NCI-H2081 treated with DMSO at 0.1 percent for 48 hours (cell line): ENCODE measurements at places on chromosomes 3 and 15.

- DNase-seq, result no peak
Measured at GRCh38 chr3:129345971-129346370, 67.3 kb downstream of the HMCES start.

GRCh38 chr3:73549051-73549600, 75.6 kb downstream of the PDZRN3 start:
- DNase-seq, result no peak

DNA sequence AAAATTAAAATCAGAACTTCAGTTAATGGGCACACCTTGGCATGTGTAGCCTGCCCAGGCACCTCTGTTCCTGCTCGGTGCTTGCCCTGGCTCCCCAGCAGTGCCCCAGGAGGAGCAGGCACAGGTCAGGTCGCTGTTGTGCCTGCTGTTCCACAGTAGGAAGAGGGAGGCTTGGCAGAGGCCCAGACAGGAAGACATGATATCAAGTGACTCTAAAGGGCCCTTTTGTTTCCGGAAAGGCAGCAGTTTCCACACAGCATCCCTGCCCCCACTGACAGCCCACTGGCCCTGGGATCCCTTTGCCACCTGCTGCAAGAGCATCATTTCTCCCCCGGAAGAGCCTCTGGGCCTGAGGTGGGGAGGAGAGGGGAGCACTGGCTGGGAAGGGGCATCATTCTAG, 40.5 kb upstream of the HES1 start:
- peak; percentile 25 for DNase-seq

- DNase-seq, result no peak
Measured at GRCh38 chr3:187941135-187941847, 196.0 kb upstream of the BCL6 start.

DNA sequence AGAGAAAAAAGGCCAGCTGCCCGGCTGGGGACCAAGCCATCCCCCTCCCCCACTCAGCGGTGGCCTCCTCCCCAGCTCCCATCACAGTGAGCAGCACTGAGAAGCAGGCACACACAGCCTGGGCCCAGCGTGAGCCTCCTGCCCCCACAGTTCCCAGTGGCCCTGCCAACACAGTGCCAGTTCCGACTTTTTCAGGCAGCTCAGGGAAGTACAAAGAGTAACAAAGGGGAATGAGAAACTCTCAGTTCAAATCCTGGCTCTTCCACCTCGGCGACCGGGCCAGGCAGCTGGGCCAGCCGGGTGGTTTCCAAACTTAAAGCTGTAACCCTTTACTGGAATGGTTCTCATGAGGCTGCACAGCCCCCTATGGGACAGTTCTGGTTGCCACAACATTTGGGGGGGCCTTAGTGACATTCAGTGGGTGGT, 18.5 kb downstream of the TNK2 start:
- no peak for DNase-seq

- no peak for DNase-seq
Measured at GRCh38 chr15:60530168-60530567, 51.2 kb upstream of the ICE2 start.

DNA sequence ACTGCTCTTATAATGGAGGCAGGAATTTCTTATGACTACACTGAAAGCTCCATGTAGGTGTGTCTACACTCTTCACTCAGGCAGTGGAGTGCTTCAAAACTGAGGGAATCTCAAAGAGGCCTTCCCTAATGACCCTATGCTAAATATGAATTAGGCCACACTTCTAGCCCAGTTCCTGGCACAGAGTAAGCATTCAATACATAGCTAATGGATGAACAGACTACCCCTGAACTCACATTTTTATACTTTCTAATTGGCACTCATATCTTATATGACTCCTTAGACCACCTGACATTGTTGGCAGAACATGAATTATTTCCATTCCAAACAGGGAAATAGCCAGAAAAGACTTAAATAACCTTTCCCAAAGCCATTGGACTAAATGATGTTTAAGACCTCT, 3.4 kb downstream of the RARRES1 start:
- DNase-seq, result no peak

GRCh38 chr15:48089702-48090101, 31.1 kb upstream of the SLC24A5 start:
- DNase-seq, result no peak

- DNase-seq, result no peak
Measured at GRCh38 chr3:71423151-71423906, 160.2 kb downstream of the FOXP1 start.

GRCh38 chr3:143855183-143855582, 6.9 kb upstream of the SLC9A9 start:
- DNase-seq, result no peak

GRCh38 chr3:61589856-61590255, 28.5 kb downstream of the PTPRG start:
- DNase-seq, result no peak

- DNase-seq, result peak; percentile 45
Measured at GRCh38 chr3:151156618-151157216, 46.3 kb downstream of the GPR171 start.

DNA sequence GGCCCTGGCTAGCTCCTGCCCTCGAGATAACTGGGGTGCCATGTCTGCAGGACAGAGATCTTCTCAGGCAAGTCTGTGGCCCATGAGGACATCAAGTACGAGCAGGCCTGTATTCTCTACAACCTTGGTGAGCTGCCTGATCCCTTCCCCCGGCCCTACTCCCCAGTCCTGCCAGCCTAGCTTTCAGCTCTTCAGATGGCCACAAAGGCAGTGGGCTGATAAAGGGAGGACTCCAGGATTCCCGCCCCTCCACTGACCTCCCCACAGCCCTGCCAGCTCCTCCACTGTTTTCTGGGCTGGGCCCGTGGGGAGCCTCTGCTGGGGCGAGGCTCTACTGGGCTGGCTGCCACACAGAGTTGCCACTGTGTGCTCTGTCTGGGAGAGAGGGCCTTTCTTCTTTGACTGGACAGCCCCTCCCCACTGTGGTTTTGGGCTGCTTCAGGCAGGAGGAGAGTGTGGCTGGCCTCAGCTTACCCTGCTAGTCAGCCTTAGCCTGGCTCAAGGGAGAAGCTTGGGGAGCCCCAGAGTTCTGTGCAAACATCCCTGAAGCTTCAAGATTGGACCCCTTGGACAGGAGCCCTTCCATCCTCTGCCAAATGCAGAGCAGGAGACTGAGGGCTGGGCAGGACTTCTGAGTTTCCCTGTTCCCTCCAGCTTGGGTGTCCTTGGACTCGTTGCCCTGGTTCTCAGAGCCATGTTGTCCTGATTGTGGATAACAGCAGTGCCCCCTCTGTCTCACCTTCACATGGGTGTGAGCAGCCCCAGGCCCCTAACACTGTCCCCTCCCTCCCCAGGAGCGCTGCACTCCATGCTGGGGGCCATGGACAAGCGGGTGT, 24.4 kb downstream of the PTPN23 start:
- no peak for DNase-seq

DNA sequence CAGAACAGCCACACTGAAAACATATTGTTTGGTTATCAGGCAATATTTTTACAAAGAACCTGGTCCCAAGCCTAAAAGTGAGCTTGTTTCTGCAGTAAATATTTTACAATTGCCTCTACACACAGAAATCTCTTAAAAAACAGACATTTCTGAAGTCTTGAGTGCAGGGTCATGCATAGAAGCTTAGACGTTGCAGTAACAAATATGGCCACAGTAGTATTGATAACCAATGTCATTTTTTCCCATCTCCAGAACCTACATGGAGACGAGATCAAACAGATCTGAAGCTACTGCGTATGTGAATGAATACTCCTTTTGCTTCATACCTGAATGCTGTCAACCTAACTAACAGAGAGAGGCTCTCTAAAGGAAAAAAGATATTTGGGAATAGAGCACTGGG, 19.6 kb upstream of the ARL8B start:
- DNase-seq, result no peak

GRCh38 chr3:148233403-148233802, 464.3 kb upstream of the AGTR1 start:
- DNase-seq, result no peak

DNA sequence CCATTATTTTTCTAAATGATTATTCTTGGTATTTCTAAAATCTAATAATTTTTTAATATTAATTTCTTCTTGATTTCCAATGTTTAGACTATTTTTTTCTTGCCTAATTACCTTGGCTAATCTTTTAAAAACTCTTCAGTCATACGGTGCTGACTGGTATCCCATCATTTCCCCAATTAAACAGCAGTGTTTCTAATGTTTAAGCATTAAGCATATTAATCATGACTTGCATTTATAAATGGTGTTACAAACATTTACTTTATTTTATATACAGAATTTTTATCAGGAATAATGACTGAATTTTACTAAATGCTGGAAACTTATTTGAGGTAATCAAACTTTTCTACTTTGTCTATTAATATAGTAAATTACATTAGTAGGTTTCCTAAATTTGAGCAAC, 199.3 kb downstream of the ADAMTSL3 start:
- DNase-seq, result no peak

- DNase-seq, result no peak
Measured at GRCh38 chr3:163548015-163548414, 1530.3 kb downstream of the SI start.

DNA sequence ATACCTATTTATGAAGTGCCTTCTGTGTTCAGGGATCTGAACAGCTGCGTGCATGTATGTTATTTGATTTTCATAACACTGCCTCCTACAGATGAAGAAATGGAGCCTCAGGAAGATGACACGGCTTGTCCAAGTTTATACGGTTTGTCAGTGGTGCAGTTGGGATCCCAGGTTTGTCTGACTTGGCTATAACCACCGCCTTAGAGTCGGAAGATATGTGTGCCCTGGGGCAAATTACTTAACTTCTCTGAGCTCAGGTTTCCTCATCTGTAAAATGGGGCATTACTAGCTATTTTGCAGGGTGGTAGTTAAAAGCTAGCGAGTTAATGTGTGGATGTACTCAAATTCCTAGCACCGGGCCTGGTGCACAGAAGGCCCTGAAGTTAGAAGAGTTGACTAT, 54.1 kb upstream of the ANP32A start:
- DNase-seq, result no peak

DNA sequence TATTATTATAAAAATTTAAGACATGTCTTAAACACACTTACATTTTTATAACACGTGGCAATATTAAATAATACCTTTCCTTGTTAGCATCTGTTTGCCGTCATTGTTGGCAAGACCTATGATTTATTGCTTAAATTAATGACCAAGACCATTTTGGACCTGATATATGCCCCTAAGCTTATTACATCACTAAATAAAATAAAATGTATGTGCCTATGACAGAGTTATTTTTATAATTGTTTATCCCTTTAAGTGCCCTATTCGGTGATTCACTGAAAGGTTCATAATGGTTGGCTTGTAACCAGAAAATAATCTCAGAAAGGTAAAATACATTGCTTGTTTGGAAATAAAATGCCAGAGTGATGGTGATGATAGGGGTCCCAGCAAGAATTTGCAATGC, 17.5 kb downstream of the CDIN1 start:
- DNase-seq, result peak; percentile 51

DNA sequence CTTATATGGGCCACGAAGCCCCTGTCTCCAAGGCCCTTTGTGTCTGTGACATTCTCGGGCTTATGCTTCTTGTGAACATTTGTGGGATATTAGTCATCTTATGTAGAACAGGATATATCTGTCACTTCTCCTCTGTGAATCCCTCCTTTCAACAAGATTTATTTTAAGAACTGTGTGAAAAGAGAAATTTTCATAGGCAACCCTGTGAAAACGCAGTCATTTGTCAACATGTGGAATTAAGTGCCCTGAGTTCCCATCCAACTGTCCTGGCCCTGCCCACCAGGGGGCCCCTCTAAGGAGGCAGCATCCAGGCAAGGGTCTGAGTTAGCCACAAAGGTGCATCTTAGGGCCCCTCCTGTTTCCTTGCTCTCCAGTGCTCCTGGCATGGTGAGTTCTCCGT, 76.8 kb upstream of the CHRNA7 start:
- no peak for DNase-seq

DNA sequence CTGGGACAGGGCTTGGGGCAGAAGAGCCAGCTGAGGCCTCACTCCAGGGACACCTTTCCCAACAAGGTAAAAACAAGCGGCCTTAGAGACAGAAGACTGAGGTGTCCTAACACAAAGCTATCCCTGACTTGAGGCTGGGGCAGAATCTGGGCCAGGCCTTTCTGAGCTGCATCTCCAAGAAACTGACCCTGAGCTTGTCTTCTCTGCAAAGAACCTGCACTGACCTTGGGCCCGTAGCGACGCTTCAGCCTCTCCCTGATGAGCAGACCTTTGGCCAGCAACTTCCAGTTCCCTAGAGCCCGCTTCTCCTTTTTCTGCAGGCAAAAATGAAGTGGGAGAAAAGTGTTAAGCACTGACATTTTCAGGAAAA, 22.2 kb downstream of the TMEM43 start:
- no peak for DNase-seq
